Dermis blood vessel endothelial cell (primary cell): ENCODE measurements at places on chromosomes 1 and 21.

GRCh38 chr1:15141935-15142539 lies 11.5 kb upstream of the TMEM51 start:
- peak; percentile 76 for DNase-seq

DNA sequence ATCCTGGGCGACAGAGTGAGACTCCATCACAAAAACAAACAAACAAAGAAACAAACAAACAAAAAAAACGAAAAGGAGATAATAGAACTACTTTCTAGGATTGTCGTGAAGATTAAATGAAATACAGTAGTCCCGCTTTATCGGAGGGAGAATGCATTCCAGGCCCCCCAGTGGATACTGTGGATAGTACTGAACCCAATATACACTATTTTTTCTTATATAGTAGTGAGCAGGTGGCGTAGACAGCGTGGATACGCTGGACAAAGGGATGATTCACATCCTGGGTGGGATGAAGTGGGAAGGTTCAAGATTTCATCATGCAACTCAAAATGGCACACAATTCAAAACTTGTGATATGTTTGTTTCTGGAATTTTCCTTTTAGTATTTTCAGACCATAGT lies 8.0 kb downstream of the SLC35F3 start:
- DNase-seq: no peak

- no peak for DNase-seq
Measured at GRCh38 chr1:25174363-25174729, 58.0 kb downstream of the SYF2 start.

DNA sequence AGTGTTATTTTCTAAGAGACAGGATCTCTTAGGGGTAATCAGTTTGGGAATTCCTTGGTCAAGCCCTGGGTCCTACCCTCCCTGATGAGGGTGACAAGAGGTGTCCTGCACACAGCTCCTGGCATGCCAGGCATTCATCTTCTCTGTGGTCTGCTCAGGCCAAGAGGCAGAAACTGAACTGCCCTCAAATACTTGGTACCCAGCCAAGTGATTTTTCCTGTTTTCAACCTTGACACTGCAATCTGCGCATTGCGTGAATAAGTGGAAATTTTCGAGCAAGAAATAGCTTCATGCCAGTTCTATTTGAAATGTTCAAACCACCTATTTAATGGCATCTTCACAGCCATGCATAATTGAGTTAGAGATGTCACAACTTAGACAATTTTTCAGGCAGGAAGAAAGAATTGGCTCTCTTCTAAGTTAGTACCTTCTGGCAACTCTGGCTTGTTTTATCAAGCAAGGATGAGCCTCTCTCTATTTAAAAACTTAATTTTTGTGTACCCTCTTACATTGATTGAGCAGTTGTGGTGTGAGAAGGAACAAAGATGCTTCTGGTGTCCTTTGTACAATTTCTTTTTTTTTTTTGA lies 27.0 kb downstream of the DNM3 start:
- DNase-seq: peak; percentile 63
